Glomerular endothelial cell (primary cell): ENCODE measurements at places on chromosomes 4 and X. TPM values are rescaled to one million over a fixed set of nuclear protein-coding genes. Genes with fewer than 3 reads are reported as not detected.

Gene DOK7
- not detected in 2 replicates for total RNA-seq

DNA sequence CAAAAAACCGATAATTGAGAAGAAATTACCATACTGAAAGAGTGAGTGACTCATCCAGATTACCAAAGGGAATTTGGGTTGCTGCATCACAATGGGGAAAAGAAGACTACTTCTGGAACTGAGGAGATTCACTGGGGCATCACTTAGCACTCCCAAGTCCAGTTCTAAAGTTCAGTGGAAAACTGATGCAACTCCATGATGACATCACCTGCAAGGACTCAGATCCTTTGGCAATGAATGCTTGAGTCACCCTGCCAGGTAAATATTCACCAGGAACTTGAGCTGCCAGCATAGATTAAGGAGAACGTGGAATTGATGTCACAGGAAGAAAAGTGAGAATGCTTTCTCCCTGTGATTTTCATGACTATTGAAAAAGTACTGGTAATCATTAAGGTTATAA is 32.0 kb upstream of the SMIM10L2A start:
- DNase-seq, result no peak

- DNase-seq, result no peak
These were observed 953.4 kb upstream of the NDST4 start for GRCh38 chr4:116066711-116067245.

DNA sequence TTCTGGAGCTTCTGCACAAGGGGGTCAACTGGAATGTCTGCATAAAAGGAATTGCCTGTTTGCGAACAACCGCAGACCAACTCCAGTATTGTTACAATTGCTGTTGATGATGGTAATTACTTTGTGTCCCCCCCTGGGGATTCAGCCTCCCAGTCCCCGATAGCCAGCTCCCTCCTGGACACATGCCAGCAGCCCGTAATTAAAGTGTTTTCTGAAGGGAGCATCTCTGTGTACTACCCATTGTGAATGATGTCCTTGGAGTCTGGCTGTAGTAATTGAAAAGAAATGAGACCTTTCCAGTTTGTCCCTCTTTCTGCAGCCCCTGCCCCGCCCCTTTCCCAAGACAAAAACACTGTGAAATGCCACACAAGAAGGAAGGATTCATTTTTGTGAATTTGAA is 377.1 kb upstream of the LCORL start:
- DNase-seq, result no peak

- DNase-seq, result no peak
These were observed 9.3 kb upstream of the SAT1 start for GRCh38 chrX:23773601-23774175.

- no peak for DNase-seq
These were observed 986.0 kb downstream of the CCSER1 start for GRCh38 chr4:91113130-91113706.
